ENCODE measurements at places on chromosomes 7 and 10.

DNA sequence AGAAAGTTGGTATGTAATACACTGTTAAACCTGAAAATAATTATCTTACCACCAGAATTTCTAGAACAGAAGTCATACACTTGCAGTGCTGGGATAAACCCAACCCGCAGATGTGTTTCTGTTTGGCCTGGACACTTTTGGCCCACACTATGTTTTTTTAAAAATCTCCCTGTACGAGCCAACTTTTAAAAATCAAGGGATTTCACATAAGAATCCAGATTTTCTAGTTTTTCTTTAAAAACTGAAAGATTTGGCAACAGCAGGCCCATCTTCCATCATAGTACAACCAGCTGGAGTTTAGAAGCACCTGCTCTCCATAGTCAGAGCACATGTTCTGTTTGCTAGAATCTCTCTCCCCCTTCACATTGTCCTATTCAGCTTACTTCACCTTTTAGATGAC, 74.0 kb downstream of the TLL2 start:
- no peak for DNase-seq

GRCh38 chr7:37666026-37666799, 17.4 kb upstream of the GPR141 start:
- DNase-seq, result no peak

- no peak for DNase-seq
These were observed 4.4 kb upstream of the ASB13 start for GRCh38 chr10:5670662-5671375.

DNA sequence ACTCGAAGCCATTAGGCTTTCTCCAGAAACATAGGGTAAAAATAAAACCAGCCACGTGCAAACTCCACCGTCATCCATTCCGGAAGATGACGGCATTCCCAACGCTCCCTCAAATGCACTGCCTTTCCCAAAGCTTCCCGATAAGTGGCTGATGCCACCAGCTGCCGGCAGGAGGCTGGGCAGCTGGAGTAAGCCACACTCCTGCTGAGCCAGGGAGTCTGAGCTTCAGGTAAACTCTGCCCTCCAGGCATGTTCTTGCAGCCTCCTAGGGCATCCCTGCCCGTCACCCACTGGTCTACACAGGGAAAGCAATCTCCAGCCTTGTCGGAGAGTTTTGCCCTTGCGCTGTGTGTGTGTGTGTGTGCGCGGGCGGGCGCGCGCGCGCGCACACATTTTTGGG, 40.5 kb upstream of the TMEM273 start:
- DNase-seq, result no peak

GRCh38 chr10:17783751-17784150, 25.4 kb upstream of the MRC1 start:
- DNase-seq, result no peak

DNA sequence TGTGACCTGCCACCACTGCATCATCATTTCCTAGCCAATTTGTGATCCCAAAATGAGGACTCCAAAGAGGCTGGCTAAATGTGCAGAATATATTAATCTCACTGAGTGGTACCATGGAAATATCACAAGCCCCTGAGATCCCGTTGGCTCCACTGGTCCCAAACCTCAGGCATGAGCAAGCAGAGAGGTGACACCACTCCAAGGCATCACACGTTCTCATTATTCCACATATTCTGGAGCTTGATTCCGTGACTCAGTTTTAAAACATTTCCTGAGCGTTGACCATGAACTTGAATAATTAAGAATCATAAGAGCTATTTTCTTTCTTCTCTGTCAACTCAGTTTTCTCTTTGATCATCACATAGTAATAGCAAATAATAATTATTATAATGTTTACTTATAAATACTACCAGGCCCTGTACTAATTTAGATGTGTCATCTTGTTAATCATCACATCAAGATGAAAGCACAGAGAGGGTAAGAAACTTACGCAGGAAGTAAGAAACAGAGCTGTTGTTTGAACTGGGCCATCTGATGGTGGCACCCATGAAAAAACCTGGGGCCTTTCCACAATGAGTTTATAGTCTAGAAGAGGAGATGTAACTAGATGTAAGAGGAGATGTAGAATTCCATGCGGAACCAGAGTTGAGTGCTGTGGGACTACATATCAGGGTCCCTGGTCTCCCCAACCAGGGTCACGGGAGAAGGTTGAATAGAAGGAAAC, 3.5 kb downstream of the APBB1IP start:
- DNase-seq, result no peak

- DNase-seq, result no peak
These were observed 171.2 kb downstream of the PRKAG2 start for GRCh38 chr7:151705636-151706276.

DNA sequence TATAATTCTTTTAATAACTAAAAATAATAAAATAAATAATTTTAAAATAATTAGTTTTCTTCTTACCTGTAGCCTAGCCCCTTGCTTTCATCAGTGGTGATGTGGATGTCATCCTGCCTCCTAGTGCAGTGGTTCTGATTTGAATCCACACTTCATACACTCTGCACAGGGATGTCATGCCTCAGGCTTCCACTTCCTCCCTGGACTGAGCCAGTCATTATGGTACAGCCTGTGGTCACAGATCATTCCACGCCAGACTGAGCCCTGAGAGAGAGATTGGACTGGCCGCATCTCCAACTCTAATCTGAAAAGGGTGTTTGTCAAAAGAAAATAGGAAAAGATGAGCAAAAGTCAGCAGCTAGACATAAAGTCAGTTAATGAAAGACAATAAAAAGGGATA, 436.2 kb upstream of the IGFBP3 start:
- no peak for DNase-seq

Measured in tibial nerve (tissue), 4 donors.